ENCODE measurements at places on chromosomes 3 and 15.

GRCh38 chr15:69685512-69686452 lies 233.2 kb downstream of the RPLP1 start:
- no peak for DNase-seq

- DNase-seq = no peak
These were observed 145.2 kb downstream of the ZIC1 start for GRCh38 chr3:147554332-147554731.

DNA sequence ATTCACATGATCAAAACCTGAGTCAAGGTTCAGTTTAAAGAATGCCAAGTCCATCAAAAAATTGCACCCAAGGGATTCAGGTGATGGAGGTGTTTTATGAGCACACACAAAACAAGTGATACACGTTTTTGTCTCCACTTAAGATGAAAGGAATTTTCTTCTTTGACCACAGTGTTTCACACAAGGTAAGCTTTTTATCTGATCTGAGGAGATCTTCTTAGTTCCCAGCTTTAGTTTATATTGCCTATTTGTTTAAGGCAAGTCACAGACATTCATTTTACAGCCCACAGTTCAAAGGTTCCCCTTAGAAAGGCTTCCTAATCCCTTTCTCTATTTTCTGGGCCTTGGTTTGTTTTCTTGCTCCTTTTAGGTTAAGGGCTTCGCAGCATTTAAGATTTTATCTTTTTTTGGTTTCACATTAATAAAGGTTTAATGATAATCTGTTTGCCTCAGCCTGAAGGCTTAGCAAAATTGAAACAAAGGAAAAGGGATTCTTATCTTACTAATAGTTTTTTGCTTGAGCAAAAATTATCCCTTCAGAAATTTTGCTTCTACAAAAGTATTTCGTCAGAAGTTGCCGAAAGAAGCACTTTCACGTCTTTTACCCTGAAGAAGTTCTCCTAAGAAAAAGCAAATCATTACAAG lies 420.5 kb upstream of the NAALADL2 start:
- DNase-seq = no peak

DNA sequence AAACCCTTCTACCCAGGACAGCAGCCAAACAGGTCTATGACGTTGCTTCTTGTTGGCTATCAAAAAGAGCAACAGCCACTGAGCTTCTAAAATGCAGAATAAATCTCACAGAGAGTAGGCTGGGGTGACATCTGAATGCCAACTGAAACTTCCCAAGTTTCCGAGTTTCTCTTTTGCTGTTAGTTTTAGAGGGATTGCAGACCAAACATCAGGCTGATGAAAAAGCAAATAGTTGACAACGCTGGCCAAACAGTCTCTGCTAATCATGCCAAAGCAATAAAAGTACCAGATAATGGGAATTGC lies 670 bp upstream of the CBLB start:
- no peak for DNase-seq

DNA sequence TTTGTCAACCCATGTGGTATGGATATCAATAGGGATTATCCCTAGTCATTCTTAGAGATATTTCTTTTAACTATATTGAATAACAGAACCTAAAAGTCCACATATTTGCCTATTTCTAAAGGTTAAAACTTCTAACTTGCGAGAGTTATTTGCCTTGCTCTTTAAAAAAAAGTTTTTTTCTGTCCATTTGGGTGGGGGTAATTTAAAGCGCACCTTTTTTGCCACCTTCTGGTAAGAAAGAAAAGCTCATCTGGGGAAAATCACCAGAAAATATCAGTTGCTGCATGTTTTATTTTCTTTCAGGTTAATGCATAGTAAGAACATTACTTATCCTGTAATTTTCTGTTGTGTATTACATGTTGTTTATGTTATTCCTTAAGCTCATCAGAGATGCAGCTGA lies 242.0 kb upstream of the GOLGA6L4 start:
- DNase-seq = no peak

GRCh38 chr3:196397941-196398340 lies 34.3 kb downstream of the UBXN7 start:
- no peak for DNase-seq

DNA sequence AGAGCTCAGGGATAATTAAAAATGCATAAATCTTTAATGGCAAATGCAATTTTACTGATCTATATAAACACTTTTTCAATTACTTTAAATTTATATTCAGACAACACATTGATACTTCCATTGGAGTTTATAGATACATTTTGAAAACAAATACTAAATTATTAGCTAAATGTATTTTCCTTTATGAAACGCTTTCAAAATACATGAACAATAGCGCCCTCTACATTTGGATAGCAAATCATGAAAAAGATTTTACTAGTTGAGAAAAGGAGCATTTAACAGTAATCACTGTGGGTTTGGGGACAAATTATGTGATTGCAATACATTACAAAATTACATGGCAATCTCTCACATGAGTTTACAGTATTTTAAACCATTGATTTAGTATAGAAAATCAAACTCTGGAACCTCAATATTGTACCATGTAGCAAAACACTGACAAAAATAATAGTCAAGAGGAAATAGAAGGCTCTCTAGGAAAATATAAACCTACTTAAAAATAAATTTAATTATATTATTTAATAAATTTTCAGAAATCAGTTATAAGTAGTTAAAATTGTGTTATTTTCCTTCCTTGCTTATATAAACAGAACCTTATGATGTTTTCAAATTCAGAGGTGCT lies 207.9 kb downstream of the ZIC1 start:
- no peak for DNase-seq

DNA sequence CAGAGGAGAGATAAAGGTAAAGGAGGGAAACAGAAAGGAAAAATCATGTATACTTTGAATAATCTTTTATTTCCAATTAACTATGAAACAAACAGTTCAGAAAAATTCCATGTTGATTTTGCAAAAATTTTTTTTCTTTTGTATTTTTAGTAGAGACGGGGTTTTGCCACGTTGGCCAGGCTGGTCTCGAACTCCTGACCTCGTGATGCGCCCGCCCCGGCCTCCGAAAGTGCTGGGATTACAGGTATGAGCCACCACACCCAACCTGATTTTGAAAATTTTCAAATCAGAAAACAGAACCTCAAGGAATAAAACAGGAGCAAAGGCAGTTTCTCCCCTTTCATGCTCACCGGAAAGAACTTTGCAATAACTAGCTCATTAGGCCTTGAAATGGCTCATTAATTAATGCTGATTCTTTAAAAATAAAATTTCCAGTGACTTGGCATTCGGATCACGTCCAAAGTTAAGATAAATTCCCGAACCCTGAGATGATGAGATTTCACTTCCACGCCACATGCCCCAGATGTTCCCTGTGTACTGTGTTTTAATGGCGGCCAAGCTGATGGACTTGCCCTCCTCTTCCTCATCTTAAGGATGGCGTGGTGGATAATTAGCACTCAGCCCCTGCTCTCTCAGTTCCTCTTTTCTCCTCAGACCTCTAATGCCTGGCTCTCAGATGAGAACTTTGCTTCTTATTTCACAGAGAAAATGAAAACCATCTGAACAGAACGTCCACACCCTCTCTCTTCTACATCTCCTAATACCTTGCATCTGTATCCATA lies 10.8 kb downstream of the BCL2L10 start:
- DNase-seq = no peak

GRCh38 chr3:131323014-131323413 lies 58.6 kb upstream of the NUDT16 start:
- DNase-seq = no peak

DNA sequence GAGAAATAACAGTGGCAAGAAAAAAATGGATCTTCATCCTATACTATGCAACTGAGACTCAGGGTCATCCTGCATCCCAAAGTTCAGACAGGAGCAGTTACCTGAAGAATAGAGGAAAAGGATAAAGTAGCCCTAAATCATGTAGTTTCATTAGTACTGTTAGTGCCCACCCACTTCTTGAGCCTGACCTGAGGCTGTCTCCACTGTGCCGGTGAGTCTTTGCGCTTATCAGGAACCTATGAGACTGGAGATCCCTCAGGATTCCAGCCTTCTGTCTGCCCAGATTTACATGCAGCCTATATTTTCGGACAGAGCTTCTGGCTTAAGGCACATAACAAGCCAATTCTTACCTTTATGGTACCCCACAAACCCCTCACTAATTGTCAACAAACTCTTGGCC lies 791.6 kb downstream of the ROBO1 start:
- no peak for DNase-seq
